ENCODE measurements at places on chromosomes 1 and 21.

DNA sequence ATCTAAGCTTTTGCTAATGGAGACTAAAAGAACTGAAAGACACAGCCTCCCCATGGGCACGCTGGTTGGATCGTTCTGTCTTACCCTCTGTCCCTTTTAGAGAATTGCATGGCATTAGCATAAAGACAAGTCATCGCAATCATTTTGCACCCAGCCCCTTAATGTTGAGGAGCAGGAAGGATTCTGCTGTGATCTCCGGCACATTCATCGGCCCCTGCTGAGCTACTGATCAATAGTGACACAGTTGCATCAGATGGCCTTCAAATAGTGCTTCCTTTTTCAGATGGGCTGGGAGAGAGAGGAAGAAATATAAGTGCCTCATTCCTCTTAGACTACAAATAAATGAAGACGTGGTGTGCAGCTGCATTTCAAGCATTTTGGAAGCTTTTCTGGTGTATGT lies 75.4 kb downstream of the NOS1AP start:
- no peak for DNase-seq

DNA sequence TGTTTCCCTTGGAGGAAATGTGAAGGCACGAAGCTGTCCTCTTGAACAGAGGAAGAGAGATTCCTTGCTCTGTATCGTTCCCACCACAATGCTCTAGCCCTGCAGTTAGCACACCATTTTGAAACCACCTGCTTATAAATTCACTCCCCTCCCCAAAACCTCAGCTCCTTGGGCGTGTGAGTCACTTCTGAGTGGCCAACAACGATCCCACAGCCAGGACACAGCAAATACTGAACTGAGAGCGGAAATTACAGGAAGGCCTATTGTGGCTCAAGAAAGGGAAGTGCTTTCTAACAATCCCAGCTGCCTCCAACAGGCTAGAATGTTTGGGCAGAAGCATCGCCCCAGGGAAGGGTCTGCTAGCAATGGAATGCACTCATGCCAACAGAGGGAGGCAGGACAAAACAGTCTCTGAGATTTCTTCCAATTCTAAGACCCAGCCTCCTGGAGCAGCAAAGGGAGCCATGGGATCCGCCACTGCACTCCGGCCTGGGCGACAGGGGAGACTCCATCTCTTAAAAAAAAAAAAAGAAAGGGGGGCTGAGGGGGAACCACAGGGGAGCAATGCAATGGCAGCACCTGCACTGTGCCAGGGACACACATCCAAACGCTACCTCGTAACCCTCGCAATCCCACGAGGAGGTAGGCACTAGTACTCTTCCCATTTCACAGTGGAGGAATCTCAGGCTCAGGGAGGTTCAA lies 1.9 kb downstream of the TMEM53 start:
- no peak for DNase-seq

DNA sequence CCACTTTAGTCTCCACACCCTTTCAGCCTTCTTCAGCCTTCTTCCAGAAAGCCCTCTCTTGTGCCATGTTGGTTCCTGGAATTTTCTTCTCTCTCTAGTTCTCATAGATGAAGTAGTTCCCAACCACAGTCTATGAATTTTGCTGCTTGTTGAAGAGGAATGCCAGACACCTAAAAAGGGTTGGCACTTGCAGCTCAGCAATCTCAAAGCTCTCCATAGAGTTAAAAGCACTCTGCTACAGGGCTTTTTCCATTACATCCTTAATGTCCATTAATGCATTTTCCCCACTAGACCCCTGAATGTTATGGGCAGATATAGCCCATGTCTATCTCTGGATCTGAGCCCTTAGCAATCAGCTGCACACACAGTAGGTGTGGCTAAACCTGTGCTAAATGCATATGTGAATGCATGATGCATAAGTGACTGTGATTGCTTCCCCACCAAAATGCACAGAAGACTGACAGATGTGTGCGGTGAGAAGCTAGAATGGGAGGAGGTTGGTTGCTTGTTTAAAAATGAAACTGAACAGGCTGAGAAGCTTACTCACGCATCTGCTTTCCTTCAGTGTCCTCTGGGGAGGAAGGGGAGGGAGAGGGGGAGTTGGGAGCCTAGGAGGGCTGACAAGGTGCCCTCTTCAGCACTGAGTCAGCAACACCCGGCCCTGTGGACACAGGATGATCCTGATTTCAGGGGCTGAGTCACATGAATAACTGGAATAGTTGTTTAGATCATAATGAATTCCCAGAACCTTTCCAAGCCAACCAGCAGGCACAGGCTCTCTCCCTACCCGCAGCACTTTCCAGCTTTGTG lies 146.1 kb upstream of the FGGY start:
- no peak for DNase-seq

GRCh38 chr1:23566304-23566703 lies 7.0 kb upstream of the ID3 start:
- DNase-seq, result no peak

DNA sequence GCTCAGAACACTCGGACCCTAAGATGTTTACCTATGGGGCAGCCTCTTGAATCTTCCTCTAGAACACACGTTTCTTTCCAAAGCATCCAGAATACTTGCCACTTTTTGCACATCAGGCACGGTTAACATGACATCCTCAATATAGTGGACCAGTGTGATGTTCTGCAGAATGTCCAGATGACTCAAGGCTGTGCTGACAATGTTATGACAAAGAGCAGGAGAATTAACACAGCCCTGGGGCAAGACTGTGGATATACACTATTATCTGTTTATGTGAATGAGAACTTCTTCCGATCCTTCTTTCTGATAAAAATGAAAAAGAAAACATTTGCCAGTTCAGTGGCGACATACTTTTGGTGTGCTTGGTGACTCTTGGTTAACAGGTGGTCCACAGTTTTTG lies 154.3 kb downstream of the PDE4B start:
- DNase-seq, result no peak

GRCh38 chr1:38079019-38079418 lies 32.4 kb upstream of the POU3F1 start:
- no peak for DNase-seq

GRCh38 chr1:166156674-166157073 lies 10.1 kb downstream of the FAM78B start:
- no peak for DNase-seq

GRCh38 chr1:65069011-65069565 lies 78.9 kb upstream of the AK4 start:
- no peak for DNase-seq

GRCh38 chr1:87989346-87989745 lies 660.7 kb downstream of the LMO4 start:
- no peak for DNase-seq

GRCh38 chr1:98919211-98919610 lies 85.5 kb downstream of the PLPPR5 start:
- no peak for DNase-seq

- no peak for DNase-seq
Observed at GRCh38 chr1:59502009-59502691, 205.3 kb downstream of the FGGY start.

DNA sequence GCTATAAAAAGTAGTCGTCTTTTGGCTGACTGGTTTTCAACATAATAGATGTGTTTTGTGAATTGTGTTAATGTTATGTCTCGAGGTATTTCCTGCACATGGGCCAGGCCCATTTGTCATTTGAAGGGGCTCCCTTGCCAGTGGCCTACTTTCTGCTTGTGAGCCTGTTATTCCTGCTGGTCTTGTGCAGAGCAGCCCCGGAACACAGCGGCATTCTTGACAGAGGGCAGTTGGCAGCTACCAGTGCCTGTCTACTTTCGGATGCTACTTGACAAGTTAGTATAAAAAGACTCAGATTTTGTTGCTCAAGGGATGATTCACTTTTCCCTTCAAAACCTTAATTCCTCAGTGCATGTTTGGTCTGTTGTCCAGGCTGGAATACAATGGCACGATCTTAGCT lies 28.5 kb downstream of the PGM1 start:
- no peak for DNase-seq

DNA sequence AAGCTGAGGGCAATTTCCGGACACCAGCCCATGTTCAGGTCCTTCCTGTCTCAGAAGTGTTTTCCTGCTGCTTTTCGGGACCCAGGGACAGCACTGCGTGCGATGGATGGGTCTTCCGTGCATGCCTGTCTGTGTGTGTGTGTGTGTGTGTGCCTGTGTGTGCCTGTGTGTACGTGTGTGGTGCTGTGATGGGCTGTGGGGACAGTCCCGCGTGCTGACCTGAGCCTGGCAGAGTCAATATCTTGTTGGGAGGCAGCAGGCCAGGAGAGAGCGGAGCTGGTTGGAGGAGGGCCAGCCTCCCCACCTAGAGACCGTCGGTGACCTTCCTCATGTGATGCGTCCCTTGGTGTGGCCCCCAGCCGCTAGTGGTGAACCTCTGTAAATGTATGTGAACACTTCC lies 13.7 kb downstream of the SKI start:
- DNase-seq, result no peak

- DNase-seq, result no peak
Observed at GRCh38 chr1:204685236-204686006, at the start of gene LRRN2. Gene LRRN2 (minus strand): TSS chr1:204685738. CDS start chr1:204619992, 65,746 bp downstream.

- no peak for DNase-seq
Observed at GRCh38 chr1:151238467-151238739, 16.1 kb upstream of the PSMD4 start.

DNA sequence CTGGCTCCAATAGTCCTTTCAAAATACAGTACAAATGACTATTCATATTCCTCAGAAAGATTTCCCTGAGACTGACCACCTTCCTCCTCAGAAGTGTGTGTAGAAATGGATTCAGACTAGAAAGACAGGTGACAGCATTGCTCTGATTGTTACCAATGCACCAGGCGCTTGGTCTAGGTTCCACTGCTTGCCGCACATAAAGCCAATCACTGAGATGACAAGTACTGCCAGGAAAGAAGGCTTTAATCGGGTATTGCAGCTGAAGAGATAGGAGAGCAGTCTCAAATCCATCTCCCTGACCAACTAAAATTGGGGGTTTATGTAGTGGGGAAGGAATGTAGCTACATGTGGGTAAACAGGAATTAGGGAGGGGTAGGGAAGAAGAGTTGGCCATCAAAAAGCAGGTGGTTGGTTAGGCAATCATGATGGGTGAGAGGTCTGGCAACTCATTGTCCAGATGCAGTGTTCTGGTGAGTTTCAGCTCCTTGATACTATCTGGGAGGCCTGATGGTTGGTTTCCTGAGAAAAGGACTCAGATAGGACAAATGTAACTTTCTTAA lies 98.0 kb downstream of the KCNH1 start:
- no peak for DNase-seq

All from stimulated activated CD4-positive, alpha-beta T cell treated with anti-CD3 and anti-CD28 coated beads, Interleukin-15, amount 100 ng/mL, for 1 hour (primary cell).